ENCODE measurements at places on chromosomes 5 and 9.
A peak's percentile ranks its signal among the peaks of the same experiment; 100 is the strongest.

GRCh38 chr5:77633207-77633675, 5.3 kb downstream of the OTP start:
- DNase-seq: no peak

- no peak for DNase-seq
These were observed 3.6 kb upstream of the TRIM41 start for GRCh38 chr5:181219262-181220177.

DNA sequence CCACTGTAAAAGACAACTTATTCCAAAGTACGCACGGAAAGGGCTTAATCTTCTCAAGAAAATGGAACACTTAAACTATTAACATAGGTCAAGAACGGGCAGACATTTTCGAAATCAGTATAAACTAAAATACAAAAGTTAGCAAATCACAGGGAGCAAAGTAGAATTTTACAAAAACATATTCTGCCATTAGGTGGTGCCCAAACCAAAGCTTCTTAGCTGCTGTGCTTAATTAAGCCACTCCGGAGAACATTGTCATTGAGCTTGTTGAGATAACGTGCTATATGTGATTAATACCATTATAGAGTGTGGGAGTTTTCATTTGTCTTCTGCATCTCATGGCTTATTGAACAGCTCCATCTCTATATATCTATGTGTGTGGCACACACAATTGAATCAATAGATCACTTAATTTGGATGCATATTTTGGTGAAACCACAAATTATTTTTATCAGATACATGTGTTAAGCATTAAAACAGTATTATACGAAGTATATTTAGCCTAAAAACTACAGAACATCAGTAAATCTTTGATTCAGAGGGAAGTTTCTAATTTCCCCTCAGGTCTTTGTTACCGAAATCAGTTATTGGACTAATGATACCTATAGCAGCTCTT, 23.4 kb downstream of the UBLCP1 start:
- DNase-seq: peak; percentile 67

- no peak for DNase-seq
These were observed 45.7 kb downstream of the NEURL1B start for GRCh38 chr5:172686539-172687390.

GRCh38 chr5:144060598-144060997, 109.9 kb downstream of the YIPF5 start:
- DNase-seq: no peak

GRCh38 chr5:32539981-32540845, 45.1 kb upstream of the SUB1 start:
- DNase-seq: no peak

DNA sequence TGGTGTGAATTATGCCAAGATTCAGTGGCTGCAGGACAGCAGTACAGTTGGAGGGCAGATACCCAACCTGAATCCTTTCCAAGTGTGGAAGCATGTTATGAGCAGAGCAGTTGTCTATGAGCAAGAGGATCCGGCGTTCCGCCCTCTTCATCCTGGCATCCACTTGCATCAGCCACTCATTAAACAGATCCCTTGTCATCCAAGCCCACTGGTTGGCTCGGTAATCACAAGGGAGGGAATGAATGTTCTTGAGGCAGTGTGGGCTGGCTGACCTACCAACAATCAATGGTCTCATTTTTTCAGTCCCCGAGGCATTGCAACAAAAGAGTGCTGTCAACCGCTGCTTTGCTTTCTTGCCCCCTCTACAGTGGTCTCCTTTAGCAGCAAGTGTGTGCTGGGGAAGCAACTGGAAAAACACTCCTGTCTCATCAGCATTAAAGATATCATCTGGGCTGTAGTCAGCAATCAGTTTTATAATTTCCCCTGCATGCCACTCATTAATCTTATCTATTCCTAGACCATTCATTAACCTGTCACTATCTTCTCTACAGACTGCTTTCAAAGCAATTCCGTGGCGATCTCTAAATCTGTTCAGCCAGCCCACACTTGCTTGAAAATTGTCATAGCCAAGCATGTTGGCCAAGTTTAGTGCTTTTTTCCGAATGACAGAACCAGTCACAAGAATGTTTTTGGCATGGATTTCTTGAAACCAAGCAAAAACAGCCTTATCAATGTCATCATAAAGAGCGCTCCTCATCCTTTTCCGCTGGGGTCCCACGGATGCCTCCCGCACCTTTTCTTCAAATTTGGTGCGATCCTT, 4.9 kb downstream of the TIGD6 start:
- DNase-seq: peak; percentile 68

DNA sequence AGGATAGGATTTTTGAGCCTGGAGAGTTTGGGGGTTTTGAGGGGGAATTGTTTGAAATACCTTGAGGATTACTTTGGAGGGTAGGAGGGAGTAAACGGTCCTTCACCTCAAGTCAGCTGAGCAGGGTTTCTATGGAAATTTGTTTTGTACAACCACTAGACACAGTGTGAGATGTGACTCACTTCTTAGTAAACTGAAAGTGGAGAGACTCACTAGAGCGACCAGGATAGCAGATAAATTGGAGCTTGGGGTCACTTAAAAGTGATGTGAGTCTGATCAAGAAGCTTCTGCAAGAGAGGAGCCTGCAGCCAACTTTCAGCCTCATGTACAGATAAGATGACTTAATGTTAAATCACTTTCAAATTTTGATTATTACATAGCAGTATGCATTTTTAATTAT, 1945.9 kb upstream of the NUDT12 start:
- no peak for DNase-seq

DNA sequence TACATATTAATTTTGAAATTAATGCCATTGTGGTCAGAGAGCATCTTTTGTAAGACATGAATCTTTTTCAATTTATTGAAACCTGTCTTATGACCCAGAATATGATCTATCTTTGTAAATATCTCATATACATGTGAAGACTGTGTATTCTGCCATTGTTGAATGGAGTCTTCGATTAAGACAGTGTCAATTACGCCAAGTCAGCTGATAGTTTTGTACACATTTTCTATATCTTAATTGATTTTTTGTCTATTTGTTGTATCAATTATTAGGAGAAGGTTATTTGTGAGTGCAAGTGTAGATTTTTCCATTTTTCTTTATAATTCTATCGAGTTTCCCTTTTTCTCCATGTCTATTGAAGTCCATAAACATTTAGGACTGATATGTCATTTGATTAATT, 471.6 kb downstream of the MED10 start:
- DNase-seq: no peak

DNA sequence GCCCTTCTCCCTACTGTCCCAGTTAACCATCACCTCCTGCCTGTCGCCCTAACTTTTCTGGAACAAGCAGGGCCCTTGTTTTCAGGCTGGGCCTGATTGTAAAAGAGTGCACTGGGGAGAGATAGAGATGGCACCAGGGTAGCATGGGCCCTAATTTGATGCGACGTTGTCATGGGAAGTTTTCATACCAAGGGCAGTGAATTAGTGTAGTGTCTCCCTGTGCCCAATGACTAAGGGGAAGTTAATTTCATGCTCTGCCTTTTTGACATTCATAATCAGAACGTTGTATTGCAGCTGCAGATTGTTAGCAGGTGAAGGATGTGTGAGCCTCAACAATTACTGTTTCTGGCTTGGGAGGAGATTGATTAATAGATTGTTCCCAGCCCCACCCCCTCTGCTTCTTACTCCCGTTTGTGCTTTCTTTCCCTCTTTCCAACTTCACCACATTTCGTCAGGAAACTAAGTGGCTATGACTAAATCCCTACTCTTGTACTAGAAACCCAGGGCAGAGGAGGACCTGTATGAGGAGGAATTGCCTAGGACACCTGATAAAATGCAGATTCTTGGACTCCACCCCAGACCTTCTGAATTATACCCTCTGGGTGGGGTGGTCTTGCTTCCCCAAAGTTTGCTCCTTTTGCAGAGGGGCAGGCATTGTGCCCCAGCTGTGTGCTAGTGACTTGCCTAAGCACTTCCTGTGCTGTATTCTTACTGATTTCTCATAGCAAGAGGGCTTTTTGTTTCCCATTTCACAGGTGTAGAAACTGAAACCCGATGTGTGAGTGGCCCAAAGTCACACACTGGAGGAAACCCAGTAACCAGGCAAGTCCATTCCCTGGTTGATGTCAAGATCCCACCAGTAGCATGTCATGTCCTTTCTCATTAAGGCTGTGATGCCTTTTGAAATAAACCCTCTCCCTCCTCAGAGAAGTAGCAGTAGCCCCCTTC, 56.3 kb downstream of the DAB2IP start:
- no peak for DNase-seq

GRCh38 chr5:14267991-14268708, 125.0 kb downstream of the TRIO start:
- no peak for DNase-seq

- DNase-seq: no peak
These were observed 59.8 kb downstream of the DAB2IP start for GRCh38 chr9:121711281-121711680.

GRCh38 chr9:130944510-130945058, 5.5 kb upstream of the FIBCD1 start:
- DNase-seq: no peak

- no peak for DNase-seq
These were observed 1.0 kb upstream of the F2R start for GRCh38 chr5:76714751-76715485.

DNA sequence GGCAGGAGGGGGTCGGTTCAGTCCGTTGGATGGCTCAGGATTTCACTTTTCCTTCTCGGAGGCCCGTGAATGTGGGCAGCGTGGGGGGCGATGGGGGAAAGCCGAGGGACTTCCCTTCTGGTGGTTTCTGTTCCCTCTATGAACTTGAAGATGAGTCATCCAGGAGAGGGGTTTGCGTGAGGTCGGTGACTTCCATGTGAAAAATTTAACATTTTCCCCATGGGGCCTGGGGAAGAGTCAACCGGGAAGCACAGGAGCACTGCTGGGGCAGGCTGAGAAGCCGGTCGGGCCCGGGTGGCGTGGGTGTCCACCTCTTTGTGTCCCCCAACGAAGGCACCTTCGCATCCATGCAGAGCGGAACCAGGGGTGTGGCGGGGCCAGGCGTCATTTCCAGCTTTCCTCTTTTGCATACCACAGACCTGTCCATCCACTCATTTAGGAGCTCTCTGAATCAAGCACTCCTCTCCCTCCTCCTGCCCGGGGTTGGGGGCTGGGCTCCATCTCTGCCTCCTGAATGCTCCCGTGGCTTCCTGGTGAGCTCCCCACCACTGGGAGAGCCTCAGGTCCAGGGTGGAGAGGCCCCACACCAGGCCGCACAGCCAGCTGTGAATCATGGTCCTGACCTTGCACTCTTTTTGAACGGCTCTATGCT, 68.4 kb downstream of the ANKRD33B start:
- DNase-seq: no peak

GRCh38 chr5:176579323-176579722, 30.2 kb downstream of the CDHR2 start:
- DNase-seq: no peak

GRCh38 chr5:160271396-160271795, 41.0 kb downstream of the CCNJL start:
- DNase-seq: no peak

DNA sequence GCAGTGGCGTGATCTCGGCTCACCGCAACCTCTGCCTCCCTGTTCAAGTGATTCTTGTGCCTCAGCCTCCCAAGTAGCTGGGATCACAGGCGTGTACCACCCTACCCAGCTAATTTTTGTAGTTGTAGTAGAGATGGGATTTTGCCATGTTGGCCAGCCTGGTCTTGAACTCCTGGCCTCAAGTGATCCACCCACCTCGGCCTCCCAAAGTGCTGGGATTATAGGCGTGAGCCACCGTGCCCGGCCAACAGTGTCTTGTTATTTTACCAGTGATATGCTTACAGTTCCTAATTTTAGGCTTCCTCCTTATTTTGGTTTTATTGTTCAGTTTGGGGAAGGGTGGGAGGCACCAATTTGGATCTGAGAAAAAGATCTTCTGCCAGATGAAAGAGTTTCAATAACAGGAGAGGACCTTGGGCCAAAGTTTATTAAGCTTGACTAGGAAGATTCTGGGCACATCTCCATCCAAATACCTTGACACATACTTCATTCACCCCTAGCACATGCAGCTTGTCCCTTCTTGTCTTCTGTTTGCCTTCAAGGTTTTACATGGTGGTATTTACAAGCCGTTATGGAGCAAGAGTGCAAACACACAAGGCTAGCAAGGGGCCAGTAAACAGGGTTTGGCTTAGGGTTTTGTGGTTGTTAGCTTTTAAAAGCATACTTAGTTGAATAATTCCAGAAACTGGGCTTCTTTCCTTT, 168.1 kb upstream of the DMRT1 start:
- DNase-seq: no peak

- DNase-seq: no peak
These were observed 152.9 kb upstream of the SPEF2 start for GRCh38 chr5:35464757-35465156.

DNA sequence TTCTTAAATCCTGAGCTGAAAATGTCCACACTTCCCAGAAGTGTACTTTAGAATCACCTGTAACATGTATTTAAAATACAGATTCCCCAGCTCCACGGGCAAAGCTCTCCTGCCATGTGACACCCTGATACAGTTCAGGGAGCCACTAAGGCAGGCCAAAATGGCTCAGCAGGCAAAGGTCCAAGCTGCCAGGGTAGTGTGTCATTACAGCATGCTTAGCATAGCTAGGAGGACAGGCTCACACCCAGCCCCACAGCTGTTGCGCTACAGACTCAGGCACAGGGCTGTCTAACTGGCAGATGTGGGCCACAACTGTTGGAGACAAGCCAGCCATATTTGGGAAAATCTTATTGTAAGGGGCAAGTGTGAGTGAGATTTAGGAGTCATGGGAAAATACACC, 73.0 kb downstream of the C9orf85 start:
- no peak for DNase-seq

GRCh38 chr5:87404359-87404758, 8.4 kb downstream of the CCNH start:
- DNase-seq: no peak

DNA sequence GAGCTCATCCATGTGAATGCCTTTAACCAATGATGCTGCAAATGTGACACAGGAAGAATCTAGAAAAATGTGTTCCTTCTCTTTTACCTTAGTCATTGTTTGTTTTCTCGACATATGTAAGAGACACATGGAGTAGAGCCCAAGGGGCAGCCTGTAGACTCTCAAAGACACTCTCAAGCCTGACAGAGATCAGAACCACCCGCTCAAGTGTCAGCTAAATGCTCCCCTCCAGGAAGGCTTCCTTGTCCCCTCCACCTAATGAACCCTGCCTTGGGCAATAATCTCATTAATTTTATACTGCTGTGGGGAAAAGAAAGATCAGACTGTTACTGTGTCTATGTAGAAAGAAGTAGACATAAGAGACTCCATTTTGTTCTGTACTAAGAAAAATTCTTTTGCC, 157.4 kb downstream of the MUSK start:
- DNase-seq: no peak

DNA sequence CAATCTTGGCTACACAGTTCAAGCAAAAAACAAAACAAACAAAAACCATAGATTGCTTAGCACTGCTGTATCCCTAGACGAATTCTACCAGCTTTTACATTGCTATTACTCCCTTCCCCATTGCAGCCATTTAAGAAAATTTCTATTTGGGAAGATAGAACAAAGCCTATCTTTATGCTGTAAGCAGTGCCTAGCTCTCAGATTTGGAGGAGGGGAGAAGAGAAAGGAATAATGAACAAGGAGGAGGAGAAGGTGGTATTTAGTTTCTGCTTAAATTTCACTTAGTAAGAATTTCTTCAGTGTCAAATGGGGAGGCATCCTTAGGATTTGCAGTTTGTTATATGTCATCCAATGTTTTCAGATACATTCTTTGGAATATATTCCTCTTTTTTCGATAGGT, 16.2 kb upstream of the TLE1 start:
- DNase-seq: no peak

- DNase-seq: no peak
These were observed 462.7 kb upstream of the CD180 start for GRCh38 chr5:67659288-67659687.

- DNase-seq: no peak
These were observed 96.6 kb downstream of the ADRB2 start for GRCh38 chr5:148923023-148923422.
